Caco-2 (cell line): ENCODE measurements at places on chromosomes 11 and 22.

- no peak for DNase-seq
Measured at GRCh38 chr11:113974741-113975470, at the start of gene HTR3A. TSS of gene HTR3A (plus strand) at chr11:113975108. CDS start at chr11:113975326, 218 bp downstream.

- DNase-seq: no peak
Measured at GRCh38 chr22:50084614-50085021, 608 bp downstream of the MLC1 start.

DNA sequence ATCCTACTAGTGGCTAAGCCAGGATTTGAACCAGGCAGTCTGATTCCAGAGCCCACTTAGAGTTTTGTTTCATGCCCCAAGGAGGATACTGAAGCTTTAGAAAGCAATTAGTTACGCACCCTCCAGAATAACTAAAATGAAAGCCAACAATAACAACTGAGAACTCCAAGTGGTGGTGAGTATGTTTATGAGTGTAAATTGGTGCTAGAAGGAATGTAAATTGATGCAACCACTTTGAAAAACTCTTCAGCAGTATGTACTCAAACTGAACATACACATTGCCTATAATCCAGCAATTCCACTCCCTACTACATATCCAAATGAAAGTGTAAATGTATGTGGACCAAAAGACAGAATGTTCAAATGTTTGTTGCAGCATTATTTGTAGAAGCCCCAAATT lies 6.7 kb upstream of the ARL14EP start:
- DNase-seq: no peak

GRCh38 chr11:33703234-33703633 lies 2.6 kb upstream of the C11orf91 start:
- no peak for DNase-seq

- DNase-seq: no peak
Measured at GRCh38 chr22:29260031-29260560, 7.7 kb downstream of the RHBDD3 start.

DNA sequence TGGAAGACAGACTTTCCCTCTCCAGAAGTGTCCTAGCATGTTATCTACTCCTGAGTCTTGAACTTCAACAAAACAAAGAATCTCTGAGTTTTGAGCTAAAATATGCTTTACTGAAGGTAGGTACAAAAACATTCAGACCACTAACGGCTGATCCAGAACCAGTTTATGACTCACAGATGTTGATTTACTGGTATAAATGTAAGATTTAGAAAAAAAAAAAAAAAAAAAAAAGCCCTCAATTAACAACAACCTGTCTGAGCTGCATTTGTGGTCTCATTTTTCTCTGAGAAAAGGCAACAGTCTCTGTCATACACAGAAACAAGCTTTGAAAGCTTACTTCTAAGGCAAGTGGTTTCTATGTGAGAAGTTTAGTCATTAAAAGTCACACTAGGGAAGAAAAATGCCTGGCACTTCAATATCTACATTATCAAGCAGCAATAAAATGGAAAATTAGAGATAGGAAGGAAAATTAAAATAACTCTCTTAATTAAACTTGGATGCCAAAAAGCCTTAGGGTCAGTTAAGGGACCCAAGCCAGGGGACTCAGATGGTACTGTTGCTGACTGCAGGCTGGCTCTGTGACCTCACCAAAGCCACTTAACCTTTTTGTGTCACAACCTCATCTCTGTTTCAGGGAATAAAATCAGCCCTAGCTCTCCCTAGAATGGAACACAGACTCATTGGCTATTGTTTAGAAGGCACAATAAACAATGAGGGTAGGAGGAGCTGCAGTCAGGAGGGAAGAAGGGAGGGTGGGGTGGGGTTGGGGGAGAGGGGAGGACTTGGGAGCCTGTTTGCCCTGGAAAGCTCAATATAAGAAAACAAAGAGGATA lies 61.7 kb downstream of the ETS1 start:
- no peak for DNase-seq

DNA sequence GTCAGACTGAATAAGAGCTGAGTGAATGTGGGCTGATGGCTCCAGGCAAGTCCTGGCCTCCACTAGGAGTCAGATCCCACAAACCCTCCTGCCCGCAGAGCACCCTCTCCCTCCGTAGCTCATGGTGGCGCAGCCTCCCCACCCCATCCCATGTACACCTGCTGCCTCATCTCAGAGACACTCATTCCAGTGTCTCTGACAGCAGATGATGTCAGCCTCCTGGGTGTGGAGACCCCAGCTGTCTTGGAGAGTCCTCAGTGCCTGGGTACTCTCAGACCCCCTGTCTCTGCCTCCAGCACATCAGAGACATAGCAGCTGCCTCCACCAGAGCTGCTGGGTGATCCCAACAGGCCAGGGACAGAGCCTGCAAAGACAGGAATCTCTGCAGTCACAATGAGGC lies 9.5 kb downstream of the IGLL5 start:
- DNase-seq: no peak

DNA sequence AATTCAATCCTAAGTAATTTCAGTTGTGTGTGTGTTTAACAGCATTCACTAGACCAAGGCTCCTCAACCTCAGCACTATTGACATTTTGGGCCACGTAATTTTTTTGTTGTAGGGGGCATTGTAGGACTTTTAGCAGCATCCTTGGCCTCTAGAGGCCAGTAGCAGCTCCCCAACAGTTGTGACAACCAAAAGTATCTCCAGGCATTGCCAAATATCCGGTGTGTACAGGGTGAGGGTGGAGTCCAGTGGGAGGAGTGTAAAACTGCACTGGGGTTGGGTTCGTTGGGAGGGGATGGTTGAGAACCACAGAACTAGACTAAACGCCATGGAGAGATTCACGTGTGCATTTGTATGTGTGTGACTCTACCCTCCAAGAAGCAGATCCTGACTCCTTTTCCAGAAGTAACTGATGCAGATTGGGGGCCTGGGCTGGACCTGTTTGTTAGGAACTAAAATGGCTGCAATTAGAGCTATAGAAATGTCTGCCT lies 5.9 kb upstream of the PHF21A start:
- DNase-seq: peak; percentile 77

GRCh38 chr22:32612834-32613233 lies 138.2 kb downstream of the FBXO7 start:
- DNase-seq: no peak

- no peak for DNase-seq
Measured at GRCh38 chr11:92765082-92765840, 204.2 kb upstream of the MTNR1B start.

- DNase-seq: peak; percentile 7
Measured at GRCh38 chr11:42974510-42975179, 337.2 kb upstream of the API5 start.

- DNase-seq: no peak
Measured at GRCh38 chr11:31764766-31765165, 46.4 kb downstream of the PAX6 start.

- DNase-seq: no peak
Measured at GRCh38 chr11:15621565-15621964, 506.8 kb downstream of the INSC start.

DNA sequence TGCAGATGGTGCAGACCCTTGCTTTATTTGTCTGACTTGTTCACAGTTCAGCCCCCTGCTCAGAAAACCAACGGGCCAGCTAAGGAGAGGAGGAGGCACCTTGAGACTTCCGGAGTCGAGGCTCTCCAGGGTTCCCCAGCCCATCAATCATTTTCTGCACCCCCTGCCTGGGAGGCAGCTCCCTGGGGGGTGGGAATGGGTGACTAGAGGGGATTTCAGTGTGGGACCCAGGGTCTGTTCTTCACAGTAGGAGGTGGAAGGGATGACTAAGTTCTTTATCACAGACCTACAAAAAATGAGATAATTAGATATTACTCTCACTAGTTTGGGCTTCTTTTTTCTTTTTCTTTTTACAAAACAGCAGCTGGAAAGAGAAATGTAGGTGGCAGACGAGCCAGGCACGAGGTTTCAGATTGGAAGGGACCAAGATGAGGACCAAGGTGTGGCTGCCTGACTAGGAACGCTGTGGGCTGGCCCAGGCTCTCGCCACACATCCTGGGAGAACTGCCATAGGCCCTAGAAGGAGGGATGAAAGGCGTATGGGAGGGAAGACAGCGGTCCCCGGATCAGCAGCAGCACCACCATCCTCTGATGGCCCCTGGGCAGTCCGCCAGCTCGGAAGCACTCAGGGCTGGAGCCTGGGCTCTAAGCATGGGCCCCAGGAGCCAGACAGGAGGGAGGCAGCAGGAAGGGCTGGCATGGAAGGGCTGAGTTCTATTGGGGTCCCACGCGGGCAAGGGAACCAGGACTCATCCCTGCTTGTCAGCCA lies 14.2 kb downstream of the TXN2 start:
- no peak for DNase-seq

- no peak for DNase-seq
Measured at GRCh38 chr11:131299598-131300438, 70.6 kb upstream of the NTM start.

DNA sequence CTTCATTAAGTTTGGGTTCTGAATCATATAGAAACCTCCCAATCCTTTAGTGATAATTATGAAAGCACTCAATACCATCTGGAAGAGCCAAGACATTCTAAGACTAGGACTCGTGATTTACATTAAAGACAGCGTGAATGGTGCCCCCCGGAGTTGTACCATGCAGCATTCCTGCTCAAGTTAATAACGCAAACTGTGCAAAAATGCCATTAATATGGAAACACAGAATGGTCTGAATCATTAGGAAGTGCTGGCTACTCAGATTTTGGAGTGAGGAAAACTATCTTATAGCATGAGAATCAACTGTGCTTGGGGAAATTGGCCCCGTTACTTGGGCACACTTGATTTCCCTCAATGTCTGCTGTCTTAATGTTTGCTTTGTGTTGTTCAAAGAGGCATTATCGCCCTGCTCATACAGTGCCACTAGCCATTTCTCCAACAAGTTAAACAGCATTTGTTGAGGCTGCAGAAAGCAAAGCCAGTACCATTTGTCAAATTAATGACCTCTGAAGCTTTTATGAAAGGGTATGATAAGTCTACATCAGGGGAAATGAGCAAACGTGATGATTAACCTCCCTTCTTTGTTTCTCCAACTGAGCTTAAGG lies 18.5 kb upstream of the TPH1 start:
- DNase-seq: no peak

DNA sequence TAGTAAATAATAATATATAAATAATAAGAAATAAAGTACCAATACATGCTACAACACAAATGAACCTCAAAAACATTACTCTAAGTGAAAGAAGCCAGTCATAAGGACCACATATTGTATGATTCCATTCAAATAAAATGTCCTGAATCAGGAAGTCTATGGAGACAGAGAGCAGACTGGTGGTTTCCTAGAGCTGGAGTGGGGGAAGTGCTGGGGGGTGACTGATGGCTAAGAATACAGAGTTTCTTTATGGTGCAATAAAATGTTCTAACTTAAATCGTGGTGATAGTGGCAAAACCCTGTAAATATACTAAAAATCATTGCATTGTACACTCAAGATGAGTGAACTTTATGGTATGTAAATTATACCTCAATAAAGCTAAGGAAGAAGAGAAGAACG lies 376.5 kb downstream of the BUD13 start:
- DNase-seq: no peak

DNA sequence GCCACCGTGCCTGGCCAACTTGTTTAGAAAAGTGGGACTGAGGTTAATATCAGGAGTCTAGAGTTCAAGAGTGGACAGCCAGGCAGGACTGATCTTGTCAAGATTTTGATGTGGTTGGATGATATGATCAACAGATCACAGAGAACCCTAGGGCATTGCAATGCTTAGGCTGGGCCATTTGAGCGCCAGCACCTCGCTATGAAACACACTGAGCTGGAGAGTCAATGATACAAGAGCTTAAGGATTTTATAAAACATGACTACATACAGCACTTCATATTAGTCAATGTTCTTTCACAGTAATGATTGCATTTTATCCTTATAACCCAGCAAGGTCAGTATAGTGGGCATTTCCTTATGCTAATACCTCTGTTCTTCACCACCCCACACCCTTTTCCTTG lies 15.4 kb upstream of the PEX26 start:
- no peak for DNase-seq

DNA sequence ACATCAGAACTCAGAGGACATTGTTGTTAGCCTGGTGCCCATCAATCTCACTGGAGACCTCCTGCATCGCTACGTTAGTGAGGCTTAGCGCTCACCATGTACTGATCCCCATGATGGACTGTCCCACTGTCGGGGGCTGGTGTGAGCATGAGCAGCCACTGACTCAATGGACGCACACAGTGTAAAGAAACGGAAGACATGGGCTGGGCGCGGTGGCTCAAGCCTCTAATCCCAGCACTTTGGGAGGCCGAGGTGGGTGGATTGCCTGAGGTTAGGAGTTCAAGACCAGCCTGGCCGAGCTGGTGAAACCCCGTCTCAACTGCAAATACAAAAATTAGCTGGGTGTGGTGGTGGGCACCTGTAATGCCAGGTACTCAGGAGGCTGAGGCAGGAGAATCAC lies 112.9 kb downstream of the CRYBB2 start:
- DNase-seq: no peak

DNA sequence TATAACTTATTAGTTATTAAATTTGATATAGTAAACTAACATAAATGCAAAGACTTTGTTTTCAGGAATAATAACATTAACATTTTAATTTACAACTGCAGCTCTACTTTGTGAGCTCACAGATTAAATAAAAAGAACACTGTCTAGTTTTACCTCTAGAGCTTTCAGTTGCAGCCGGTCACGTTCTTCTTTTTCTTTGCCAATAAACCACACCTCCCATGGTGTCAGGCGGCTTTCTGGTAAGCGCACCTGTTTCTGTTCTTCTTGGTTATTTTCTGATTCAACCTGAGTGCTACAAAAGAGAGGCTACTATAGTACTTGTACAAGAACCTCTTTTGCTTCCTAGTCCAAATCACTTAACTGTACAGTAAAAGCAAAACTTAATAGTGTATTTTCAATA lies 5.8 kb downstream of the CCDC34 start:
- no peak for DNase-seq

DNA sequence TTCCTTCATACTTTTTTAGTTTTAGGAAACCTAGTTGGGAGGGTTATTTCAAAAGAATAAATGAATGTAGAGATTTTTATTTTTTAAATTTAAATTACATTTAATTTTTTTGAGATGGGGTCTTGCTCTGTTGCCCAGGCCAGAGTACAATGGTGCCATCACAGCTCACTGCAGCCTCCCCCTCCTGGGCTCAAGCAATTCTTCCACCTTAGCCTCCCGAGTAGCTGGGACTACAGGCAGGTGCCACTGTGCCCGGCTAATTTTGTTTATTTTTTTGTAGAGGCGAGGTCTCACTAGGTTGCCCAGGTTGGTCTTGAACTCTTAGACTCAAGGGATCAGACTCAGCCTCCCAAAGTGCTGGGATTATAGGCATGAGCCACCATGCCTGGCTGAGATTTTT lies 32.6 kb downstream of the ZNRF3 start:
- DNase-seq: no peak

GRCh38 chr11:26762089-26762488 lies 40.2 kb upstream of the SLC5A12 start:
- DNase-seq: no peak
